Vein endothelial cell (primary cell): ENCODE measurements at places on chromosomes 2 and 18. TPM values are rescaled to one million over a fixed set of nuclear protein-coding genes. Genes with fewer than 3 reads are reported as not detected.

TUBA3E gene
- total RNA-seq, result not detected in 2 replicates

TMEM178A gene
- total RNA-seq, result 1.3 TPM in 1 of 2 replicates, not detected in the other

SCN7A gene
- not detected in 2 replicates for total RNA-seq

CERS6 gene
- 12.7 and 17.0 TPM in 2 replicates for total RNA-seq

SMYD5 gene
- total RNA-seq, result 19.4 and 22.2 TPM in 2 replicates

TFCP2L1 gene
- not detected in 2 replicates for total RNA-seq

CD8A gene
- total RNA-seq, result not detected in 2 replicates

ERBB4 gene
- under 0.01 TPM in 2 replicates for total RNA-seq
